ENCODE measurements at places on chromosomes 4 and X.

DNA sequence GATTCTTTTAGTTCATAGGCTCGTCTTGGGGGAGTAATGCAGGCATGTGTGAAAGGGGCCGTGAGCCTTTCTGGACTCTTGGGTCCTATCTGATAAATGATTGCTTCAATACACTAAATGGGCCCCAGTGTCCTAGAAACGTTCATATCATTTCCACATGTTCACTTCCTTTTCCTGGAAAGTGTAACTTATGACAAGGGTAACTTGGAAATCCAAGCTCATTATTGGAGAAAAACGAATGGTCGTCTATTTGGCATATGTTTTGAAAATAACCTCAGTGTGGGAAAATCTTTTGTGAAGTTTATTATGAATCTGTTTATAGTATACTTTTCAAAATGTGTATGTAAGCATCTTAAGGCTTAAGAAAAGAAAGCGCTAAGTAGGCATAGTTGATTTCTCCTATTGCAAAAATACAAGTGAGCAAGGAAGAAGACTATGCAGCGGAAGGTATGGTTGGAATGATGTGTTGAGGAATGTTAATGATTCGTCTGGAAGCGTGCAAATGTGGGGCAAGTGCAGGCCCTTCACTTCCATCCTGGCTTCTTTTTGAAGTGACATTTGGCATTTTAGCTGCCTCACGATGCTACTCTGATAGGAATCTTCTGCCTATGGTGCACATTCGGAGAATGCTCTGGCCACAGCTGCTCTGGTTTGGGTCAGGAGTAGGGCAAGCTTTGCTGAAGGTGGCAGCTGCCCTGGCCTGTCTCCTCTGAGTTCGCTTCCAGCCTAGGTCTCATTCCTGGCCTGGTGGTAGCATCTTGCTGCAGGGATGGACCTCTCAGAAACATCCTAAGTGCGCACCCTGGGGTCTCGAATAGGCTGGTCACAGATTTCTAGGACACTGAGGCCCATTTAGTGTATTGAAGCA is 49.5 kb upstream of the STOX2 start:
- DNase-seq, result no peak

DNA sequence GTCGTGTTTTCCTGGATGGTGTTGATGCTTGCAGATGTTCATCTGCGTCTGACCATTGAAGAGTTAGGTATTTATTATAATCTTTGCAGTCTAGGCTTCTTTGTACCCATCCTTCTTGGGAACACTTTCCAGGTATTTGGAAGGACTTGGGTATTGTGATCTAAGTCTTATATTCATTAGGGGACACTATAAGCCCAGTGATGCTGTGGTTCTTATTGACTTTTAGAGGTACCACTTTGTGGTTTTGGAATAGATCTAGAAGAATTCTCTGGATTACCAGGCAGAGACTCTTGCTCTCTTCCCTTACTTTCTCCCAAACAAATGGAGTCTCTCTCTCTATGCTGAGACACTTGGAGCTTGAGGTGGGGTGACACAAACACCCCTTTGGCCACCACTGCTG is 41.6 kb downstream of the AFM start:
- no peak for DNase-seq

DNA sequence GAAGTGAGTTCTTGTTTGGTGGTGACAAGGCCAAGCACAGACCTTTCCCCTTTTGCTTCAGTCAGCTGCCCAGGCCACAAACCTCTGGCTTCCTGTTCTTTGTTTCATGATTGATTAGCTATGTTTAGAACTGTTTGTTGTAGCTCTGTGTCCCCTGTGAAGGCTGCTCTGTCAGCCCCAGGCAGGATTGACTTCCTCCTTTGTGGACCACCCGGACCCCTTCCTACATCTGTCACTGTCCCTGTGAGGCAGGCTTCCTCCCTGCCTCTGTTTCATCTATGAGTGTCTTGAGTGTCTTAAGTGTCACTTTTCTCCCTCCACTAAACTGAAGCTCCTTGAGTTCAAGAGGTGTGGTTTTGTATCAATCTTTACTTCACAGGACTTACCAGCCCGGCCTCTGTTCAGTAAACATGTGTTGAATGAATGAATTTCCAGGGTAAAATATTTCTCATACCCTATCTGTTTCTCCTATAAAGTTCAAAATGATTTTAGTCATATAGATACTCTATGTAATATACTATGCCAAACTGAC is 83.5 kb downstream of the ZNF674 start:
- no peak for DNase-seq

DNA sequence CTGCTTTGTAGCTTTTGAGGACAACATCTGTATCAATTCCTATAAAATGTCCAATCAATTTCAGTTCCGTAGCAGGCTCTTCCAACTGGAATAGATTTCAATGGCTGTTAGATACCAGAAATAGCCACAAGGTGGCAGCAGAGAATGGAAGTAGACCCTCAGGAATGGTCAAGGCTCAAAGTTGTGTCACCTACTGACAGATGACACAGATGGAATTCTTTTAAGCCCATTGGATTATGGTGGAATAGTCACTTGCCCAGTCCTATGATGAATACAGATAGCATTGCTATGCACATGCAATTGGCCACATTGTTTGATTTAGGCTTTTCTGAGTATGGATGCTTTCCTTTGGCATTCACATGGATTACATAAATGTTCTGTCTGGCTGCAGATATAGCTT is 130.4 kb upstream of the RADX start:
- no peak for DNase-seq

- DNase-seq, result no peak
Measured at GRCh38 chr4:37685823-37686372, 278 bp downstream of the RELL1 start.

DNA sequence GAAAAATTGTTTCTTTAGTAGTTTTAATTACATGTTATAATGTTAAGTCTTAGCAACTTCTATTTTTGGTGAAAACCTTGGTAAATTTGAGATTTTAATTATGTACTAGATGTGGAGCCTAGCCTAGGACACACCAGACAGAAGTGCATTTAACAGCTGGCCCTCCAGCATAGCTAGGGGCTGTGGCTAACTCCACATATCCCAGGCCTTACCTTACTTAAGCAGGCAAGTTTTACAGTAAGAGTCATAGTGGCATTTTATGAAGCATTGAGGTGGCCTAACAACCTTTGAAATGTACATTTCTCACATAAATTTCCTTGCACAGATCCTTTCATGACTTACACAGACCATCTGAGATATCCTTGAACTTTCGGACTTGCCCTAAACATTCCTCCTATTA is 71.6 kb upstream of the C4orf54 start:
- no peak for DNase-seq

- no peak for DNase-seq
Measured at GRCh38 chrX:154304846-154305245, 9.3 kb downstream of the TKTL1 start.

DNA sequence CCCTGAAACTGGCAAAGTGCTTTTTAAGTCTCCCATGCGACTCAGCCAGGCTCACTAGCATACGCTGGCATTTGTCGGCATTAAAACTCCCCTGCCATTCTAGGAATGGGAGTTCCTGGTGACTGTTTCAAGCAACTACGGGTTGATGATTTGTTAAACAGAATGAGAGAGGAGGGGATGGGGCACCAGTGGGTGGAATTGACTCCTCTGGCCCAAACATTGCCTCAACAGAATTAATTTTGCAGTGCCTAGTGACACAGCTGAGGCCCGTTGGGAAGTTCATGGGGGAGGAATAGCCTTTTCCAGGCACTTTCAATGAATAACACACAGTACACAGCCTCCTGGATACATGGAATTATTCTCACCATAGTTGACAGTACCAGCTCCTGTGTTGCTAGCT is 30.1 kb downstream of the NEUROG2 start:
- DNase-seq, result no peak

Measured in BJ (cell line).